ENCODE measurements at places on chromosomes 4 and X.

- DNase-seq = no peak
Observed at GRCh38 chr4:23728971-23729370, 160.9 kb downstream of the PPARGC1A start.

GRCh38 chrX:104430072-104430741 is 135.8 kb upstream of the IL1RAPL2 start:
- no peak for DNase-seq

DNA sequence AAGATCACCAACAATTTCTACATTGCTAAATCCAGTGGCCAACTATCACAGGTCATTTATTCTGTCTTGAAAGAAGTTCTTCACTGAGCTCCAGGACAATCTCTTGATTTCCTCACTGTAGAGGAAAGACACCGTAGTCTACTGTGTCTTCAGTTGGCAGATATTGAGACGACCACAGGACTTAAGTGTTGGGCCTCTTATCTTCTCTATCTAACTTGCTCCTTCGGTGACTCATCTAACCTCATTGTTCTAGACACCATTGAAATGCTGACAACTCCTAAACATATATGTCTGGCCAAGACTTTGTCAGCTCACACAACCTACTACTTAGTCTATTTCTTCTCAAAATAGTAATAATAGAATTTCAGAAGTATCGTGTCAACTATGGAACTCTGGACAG is 425.8 kb downstream of the ARAP2 start:
- DNase-seq = no peak

DNA sequence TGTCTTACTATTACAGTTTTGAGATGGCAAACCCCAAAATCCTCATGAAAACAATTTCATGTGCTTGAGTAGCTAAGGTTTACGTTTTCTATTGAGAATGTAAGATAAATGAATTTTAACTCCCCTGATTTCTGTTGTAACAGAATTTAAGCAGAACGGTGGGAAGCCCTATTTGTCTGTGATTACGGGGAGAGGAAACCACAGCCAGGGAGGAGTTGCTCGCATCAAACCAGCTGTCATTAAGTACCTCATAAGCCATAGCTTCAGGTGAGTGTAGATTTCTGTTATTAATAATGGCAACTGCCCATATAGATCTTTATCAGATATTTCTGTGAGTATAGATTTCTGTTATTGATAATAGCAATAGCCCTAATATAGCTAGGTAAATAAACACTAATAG is 44.2 kb upstream of the RHOH start:
- no peak for DNase-seq

GRCh38 chrX:129728061-129728460 is 10.7 kb upstream of the XPNPEP2 start:
- no peak for DNase-seq

GRCh38 chr4:24514808-24515207 is 69.5 kb downstream of the DHX15 start:
- no peak for DNase-seq

DNA sequence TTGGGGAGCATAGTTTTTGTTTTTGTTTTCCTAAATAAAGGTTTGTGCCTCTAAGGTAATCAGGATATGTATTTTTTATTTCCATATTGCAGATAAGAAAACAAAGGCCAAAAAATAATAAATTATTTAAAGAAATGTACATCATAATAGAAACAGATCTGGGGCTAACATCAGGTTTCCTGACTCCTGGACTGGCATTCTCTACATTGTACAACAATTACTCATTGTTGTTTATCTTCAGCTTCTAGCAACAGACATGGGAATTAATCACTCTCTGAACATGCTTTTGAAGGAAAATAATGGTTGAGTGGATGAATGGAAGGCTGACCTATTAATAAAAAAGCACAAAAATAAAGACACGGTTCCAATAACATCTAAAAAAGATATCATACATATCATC is 146.2 kb downstream of the KCNIP4 start:
- DNase-seq = no peak

- no peak for DNase-seq
Observed at GRCh38 chrX:134502686-134503085, 42.7 kb downstream of the HPRT1 start.

GRCh38 chrX:29376584-29376983 is 789.3 kb downstream of the IL1RAPL1 start:
- no peak for DNase-seq

GRCh38 chr4:85744950-85745349 is 270.0 kb downstream of the ARHGAP24 start:
- no peak for DNase-seq

DNA sequence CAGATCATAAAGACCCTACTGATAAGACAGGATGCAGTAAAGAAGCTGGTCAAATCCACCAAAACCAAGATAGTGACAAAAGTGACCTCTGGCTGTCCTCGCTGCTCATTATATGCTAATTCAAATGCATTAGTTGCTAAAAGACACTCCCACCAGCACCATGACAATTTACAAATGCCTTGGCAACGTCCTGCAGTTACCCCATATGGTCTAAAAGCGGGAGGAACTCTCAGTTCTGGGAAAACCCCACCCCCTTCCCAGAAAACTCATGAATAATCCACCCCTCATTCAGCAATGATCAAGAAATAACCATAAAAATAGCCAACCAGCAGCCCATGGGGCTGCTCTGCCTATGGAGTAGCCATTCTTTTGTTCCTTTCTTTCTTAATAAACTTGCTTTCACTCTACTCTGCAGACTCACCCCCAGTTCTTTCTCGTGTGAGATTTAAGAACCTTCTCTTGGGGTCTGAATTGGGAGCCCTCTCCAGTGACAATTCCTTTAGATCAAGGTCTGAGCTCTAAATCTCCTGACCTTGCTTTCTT is 217.1 kb upstream of the STS start:
- no peak for DNase-seq

DNA sequence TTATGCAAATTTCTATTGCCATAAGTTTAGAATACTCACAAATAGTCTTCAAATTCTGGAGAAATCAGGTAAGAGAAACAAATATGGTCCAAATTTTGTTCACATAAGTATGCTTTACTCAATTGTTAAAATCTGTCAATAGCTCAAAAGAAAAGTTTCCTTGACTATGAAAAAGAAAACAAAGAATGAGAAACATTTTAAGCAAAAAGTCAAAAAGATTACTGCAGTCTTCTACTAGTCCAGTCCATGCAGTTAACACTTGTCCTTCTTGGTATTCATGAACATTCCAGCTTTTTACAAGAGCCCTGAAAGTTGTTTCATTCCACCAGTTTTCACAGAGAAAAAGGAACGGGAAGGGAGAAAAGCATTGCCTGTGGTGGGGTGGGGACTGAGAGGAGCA is 54.7 kb upstream of the ZXDA start:
- DNase-seq = no peak

DNA sequence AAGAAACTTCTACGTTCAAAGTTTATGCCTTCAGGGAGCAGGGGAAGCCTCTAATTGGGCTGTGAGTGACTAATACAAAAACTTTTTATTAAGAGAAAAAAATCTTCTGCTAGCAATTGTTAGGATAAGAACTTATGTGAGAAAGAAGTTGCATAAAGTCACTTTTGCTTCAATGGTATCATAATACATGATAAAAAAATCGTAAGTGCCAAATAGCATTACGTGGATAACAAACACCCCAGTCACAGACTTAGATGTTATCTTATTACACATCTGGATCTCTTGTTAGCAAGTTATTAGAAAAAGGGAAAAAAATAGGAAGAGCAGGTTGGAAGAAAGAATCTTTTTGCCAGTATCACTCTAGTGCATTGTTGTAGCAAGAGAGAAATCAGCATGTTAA is 4.2 kb upstream of the NDST4 start:
- DNase-seq = no peak
